ENCODE measurements at places on chromosomes 2 and 18.
A peak's percentile ranks its signal among the peaks of the same experiment; 100 is the strongest.

GRCh38 chr2:36322108-36322507 is 33.5 kb upstream of the CRIM1 start:
- H3K36me3 ChIP-seq: no peaks in the 10 kb centered on the region
- peak; percentile 41 for DNase-seq
- no peaks in the 10 kb centered on the region for H3K4me1 ChIP-seq
- H3K27ac ChIP-seq: no peak overlapping the region
- H3K27me3 ChIP-seq: no peaks in the 10 kb centered on the region
- no peak overlapping the region for H3K4me3 ChIP-seq

GRCh38 chr2:183630964-183631363 is 506.7 kb downstream of the NUP35 start:
- H3K27me3 ChIP-seq: no peaks in the 10 kb centered on the region
- no peak overlapping the region for H3K4me3 ChIP-seq
- H3K4me1 ChIP-seq: no peaks in the 10 kb centered on the region
- no peak for DNase-seq
- H3K27ac ChIP-seq: no peak overlapping the region

DNA sequence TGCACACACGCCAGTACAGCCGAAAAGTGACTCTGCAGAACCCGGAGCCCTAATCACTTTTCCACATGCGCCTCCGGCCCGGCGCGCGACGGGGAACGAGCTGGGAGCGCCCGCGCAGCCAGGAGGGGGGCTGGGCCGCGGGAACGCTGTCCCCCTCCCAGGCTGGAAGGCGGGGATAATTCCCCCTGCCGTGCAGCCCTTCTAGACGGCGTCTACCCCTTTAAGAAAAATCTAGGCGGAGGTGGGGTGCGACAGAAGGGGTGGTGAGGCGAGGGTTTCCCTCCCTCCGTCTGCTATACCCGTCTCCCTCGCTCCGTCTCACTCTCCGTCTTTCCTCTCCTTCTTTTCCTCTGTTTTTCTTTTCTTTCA is 2.4 kb downstream of the CYP26B1 start:
- H3K36me3 ChIP-seq: no peaks in the 10 kb centered on the region
- peak overlapping the region; percentile 75 for H3K4me3 ChIP-seq
- DNase-seq: peak; percentile 63
- no peaks in the 10 kb centered on the region for H3K27me3 ChIP-seq
- peaks cover 49% of the 10 kb centered on the region for H3K4me1 ChIP-seq

- H3K4me3 ChIP-seq: no peak overlapping the region
- DNase-seq: no peak
- no peaks in the 10 kb centered on the region for H3K36me3 ChIP-seq
- no peaks in the 10 kb centered on the region for H3K4me1 ChIP-seq
- H3K27ac ChIP-seq: no peak overlapping the region
These were observed 296.8 kb upstream of the ZNF521 start for GRCh38 chr18:25648716-25649260.

GRCh38 chr18:4831791-4832375 is 365.2 kb downstream of the AKAIN1 start:
- no peak overlapping the region for H3K27ac ChIP-seq
- peaks cover 2% of the 10 kb centered on the region for H3K4me1 ChIP-seq
- H3K36me3 ChIP-seq: no peaks in the 10 kb centered on the region
- DNase-seq: no peak
- no peak overlapping the region for H3K4me3 ChIP-seq

DNA sequence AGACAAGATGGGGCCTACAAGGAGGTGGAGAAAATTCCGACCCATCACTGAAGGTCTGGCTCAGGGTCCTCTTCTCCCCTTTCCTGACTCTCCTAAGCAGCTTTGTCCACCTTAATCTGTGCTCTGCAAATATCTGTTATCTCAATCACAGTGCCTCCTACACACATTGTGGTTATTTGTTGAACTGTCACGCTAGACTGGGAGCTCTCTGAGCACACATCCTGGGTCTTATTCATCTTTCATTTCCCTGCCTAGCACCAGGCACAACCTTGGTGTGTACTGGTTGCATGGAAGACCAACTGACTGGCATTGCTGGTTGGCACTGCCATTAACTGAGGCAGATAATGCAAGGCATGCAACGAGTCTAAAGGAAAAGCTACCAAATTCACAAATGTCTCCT is 122.9 kb upstream of the ST6GAL2 start:
- no peaks in the 10 kb centered on the region for H3K27me3 ChIP-seq
- no peak overlapping the region for H3K27ac ChIP-seq
- no peak overlapping the region for H3K4me3 ChIP-seq
- DNase-seq: no peak

DNA sequence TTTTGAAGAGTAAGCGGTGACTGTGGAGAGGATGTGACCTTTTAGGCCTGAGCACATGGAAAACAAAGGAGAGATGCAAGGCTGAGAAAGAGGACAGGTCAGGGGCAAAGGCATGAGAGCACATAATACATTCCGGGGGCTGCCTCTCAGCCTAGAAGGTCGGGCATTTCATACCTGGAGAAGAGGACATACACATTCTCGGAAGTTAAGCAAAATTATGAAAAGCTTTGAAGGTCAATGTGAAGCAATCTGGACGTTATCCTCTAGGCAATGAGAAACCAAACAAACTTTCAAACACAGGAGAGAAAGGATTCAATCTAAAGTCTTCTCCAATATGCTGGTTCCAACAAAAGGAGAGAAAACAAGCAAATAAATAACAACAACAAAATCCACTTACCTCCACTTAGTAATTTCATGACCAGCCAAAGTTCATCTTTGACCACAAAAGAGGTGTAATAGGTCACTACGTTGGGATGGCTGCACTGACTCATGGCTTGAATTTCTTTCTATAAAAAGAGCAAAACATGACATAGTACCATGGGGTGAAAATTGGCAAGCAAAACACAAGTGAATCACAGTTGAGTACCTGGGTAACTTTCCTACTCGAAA is 80.4 kb downstream of the STK39 start:
- DNase-seq: no peak
- H3K36me3 ChIP-seq: no peaks in the 10 kb centered on the region
- no peaks in the 10 kb centered on the region for H3K4me1 ChIP-seq
- no peak overlapping the region for H3K4me3 ChIP-seq

GRCh38 chr2:20603791-20604190 is 47.1 kb downstream of the HS1BP3 start:
- H3K4me1 ChIP-seq: peaks cover 25% of the 10 kb centered on the region
- no peak overlapping the region for H3K4me3 ChIP-seq
- H3K27ac ChIP-seq: no peak overlapping the region
- DNase-seq: no peak
- H3K36me3 ChIP-seq: no peaks in the 10 kb centered on the region

DNA sequence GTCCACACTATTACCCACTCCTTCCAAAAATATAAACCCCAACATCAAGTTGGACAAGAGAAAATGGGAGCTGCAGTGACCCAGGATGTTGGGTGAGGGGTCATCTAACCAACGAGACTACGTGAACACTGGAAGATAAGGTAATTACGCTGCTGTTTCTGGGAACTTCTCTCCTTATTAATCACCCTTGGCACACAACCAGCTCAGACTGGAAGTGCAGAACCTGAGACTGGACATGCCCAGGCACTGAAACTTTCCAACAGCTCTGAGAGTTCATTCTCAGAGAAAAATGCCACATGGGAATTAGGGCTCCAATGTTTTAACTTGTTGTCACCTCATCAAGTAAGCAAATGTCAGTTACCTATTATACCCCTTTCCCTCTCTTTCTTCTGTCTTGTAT is 135.3 kb downstream of the CCDC148 start:
- no peak overlapping the region for H3K27ac ChIP-seq
- no peak for DNase-seq
- no peak overlapping the region for H3K4me3 ChIP-seq
- H3K36me3 ChIP-seq: no peaks in the 10 kb centered on the region
- no peaks in the 10 kb centered on the region for H3K4me1 ChIP-seq

DNA sequence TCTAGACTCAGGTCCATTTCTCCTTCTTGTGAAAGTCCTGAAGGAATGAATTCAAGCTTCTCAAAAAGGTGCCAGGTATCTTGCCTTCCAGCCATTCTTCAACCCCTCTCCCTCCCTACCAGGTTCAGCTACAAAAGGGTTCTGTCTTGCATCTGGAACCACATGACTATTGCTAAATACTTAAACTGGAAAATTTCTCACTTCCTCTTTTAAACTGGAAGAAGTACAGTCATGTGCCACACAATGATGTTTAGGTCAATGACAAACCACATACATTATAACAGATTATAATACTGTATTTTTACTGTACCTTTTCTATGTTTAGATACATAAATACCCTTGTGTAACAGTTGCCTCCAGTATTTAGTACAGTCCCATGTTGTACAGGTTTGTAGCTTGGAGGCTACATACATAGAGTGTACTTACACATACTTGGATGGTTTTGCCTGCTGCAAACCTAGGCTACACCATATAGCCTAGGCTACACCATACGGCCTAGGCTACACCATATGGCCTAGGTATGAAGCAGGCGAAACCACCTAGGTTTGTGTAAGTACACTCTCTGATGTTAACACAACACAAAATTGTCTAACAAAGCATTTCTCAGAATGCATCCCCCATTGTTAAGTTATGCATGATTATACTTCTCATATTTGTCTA is 142.0 kb upstream of the DNMT3A start:
- H3K4me3 ChIP-seq: no peak overlapping the region
- no peaks in the 10 kb centered on the region for H3K27me3 ChIP-seq
- H3K36me3 ChIP-seq: no peaks in the 10 kb centered on the region
- H3K27ac ChIP-seq: no peak overlapping the region
- DNase-seq: no peak

DNA sequence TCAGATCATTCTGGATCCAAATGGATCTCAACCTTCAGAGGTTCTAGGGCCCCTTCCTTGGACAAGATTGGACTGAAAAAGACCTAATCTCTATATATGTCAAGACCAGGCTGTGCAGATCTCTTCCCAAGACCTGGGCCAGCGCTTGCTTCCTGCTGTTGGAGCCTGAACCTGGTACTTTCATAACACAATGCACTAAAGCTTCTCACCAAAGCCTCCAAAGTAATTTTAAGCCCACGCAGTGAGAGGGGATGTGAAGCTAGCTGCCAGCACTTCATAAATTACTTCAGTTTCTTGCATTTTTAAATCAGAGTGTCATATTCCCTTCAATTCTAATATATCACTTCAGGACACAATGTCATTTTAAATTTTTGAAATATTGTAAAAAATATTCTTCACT is 50.7 kb downstream of the LRRC30 start:
- H3K4me3 ChIP-seq: no peak overlapping the region
- no peak for DNase-seq
- no peaks in the 10 kb centered on the region for H3K4me1 ChIP-seq
- no peaks in the 10 kb centered on the region for H3K27me3 ChIP-seq
- no peak overlapping the region for H3K27ac ChIP-seq

GRCh38 chr2:126494593-126494992 is 161.4 kb upstream of the GYPC start:
- H3K27ac ChIP-seq: no peak overlapping the region
- H3K4me1 ChIP-seq: no peaks in the 10 kb centered on the region
- no peaks in the 10 kb centered on the region for H3K36me3 ChIP-seq
- DNase-seq: no peak

DNA sequence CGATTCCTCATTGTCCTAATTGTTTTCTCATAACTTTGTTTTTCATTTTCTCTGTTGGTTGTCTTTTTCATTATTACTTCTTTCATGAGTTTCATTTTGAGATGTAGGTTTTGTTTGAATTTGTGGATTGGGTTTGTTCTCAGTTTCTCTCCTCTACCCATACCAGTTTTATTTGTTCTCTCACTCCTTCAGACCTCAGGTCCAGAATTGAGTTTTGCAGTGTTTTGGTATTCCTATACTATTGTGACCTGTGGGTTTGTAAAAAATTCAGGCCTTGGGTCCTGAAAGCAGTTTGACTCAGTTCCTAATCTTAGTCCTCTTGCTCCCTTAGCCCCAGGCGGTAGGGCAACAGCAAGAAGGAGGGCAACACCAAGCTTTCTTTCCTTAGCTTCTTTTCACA is 28.3 kb upstream of the UBE2E3 start:
- H3K27ac ChIP-seq: no peak overlapping the region
- H3K4me1 ChIP-seq: no peaks in the 10 kb centered on the region
- no peaks in the 10 kb centered on the region for H3K27me3 ChIP-seq

- no peak overlapping the region for H3K4me3 ChIP-seq
- no peak for DNase-seq
- no peaks in the 10 kb centered on the region for H3K27me3 ChIP-seq
- H3K36me3 ChIP-seq: no peaks in the 10 kb centered on the region
- H3K27ac ChIP-seq: no peak overlapping the region
These were observed 33.4 kb downstream of the YPEL5 start for GRCh38 chr2:30180226-30180625.

- H3K27ac ChIP-seq: no peak overlapping the region
- peaks cover 6% of the 10 kb centered on the region for H3K4me1 ChIP-seq
- no peaks in the 10 kb centered on the region for H3K36me3 ChIP-seq
- H3K27me3 ChIP-seq: no peaks in the 10 kb centered on the region
These were observed 3.3 kb upstream of the ZBTB7C start for GRCh38 chr18:48412339-48412929.

GRCh38 chr18:48787203-48788151 is 163.3 kb downstream of the SMAD7 start:
- no peak overlapping the region for H3K4me3 ChIP-seq
- DNase-seq: no peak
- peaks cover 8% of the 10 kb centered on the region for H3K4me1 ChIP-seq
- H3K36me3 ChIP-seq: no peaks in the 10 kb centered on the region

GRCh38 chr2:55111570-55112228 is 61.4 kb upstream of the RTN4 start:
- H3K27me3 ChIP-seq: no peaks in the 10 kb centered on the region
- H3K36me3 ChIP-seq: no peaks in the 10 kb centered on the region
- peak overlapping the region; percentile 68 for H3K27ac ChIP-seq
- DNase-seq: peak; percentile 22

DNA sequence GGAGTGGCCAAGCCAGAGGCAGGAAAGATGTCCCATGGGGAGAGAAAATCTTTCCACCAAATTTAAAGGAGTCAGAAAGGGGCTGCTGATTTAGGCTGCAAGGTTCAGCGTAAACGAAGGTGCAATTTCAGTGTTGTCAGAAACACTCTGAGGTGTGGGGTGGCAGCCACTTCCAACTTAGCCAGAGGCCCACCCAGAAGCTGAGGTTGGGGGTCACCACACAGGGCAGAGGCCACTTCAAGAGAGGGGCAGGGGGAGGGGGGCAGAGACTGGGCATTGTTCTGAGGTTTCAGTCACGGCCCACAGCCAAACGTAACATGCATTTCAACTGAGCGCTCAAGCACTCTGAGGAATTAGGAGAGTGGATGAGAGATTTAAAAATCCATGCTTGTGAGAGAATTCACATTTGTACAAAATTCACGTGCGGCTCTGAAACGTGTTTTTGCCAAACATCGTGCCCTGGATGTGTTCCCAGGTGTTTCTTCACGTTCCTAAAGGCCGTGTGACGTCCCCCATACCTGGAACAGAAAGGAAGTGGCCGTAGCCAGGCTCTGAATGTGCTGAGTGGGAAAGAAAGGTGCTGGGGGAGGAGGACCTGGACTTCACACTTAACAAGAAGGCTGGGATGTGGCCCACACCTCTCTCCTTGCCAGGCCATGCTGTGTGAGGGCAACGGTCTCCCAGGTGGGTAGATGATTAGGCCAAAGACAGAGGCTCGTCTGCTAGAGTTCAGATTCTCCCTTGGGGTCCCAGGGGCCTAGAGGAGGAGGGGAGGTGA is 19.5 kb upstream of the BOK start:
- no peak overlapping the region for H3K4me3 ChIP-seq
- no peaks in the 10 kb centered on the region for H3K27me3 ChIP-seq
- no peak overlapping the region for H3K27ac ChIP-seq
- no peaks in the 10 kb centered on the region for H3K36me3 ChIP-seq
- DNase-seq: no peak

- H3K4me1 ChIP-seq: no peaks in the 10 kb centered on the region
- H3K36me3 ChIP-seq: no peaks in the 10 kb centered on the region
- H3K27me3 ChIP-seq: no peaks in the 10 kb centered on the region
- no peak overlapping the region for H3K27ac ChIP-seq
These were observed 54.9 kb upstream of the CDCA7 start for GRCh38 chr2:173299764-173300163.

- no peak overlapping the region for H3K4me3 ChIP-seq
- no peaks in the 10 kb centered on the region for H3K27me3 ChIP-seq
- H3K36me3 ChIP-seq: no peaks in the 10 kb centered on the region
- DNase-seq: no peak
- H3K27ac ChIP-seq: no peak overlapping the region
These were observed 81.9 kb downstream of the EHBP1 start for GRCh38 chr2:62787386-62787785.

Data from testis (tissue), 5 donors.